ENCODE measurements at places on chromosomes 5 and 9.

DNA sequence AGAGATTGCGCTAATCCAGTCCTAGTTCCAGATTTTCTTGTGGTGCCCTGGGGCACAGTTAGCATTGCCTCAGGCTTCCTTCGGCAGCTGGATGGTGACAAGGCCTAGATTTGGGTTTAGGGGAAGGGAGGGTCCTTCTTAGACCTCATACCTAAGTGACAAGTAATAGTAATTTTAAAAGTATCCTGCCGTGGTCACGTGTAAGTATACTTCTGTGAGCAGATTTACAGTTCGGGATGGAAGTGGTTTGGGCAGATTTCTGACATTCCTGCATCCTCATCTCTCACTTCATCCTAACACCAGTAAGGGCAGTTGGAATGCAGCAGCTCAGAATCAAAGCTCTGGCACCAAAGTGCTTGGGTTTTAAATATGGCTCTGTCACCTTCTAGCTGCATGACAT, 71.6 kb downstream of the LRRC70 start:
- DNase-seq: no peak

- no peak for DNase-seq
Measured at GRCh38 chr5:153158608-153159007, 331.9 kb upstream of the GRIA1 start.

DNA sequence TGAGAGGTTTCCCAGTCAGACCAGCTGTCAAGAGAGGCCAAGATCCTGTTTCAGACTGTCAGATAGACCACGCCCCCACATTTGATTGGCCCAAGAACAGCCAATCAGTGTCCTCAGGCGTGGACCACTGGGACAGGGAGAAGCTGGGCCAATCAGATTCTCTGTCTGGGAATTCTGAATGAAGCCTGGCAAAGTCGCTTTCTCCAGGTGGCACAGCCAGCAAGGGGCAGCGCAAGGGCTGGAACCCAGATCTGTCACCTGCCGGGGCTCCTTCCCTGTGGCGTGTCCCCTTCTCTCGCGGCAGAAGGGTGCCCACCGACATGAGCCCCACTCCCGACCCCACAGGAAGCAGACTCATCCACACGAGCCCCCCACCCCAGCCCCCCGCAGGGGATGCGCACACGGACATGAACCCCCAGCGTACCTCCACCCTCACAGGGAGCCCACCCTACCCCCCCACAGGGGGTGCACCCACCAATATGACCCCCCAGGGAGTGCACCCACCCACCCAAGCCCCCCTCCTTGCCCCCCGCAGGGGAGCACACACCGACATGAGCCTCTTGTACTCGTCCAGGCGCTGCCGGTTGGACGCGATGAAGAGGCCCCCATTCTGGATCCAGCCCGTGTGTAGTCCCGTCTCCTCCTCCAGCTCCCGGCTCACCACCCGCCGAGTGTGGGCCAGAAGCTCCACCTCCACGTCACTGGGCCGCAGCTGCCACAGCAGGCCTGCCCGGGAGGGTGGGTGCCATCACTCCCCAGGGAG, 6.1 kb downstream of the SARDH start:
- DNase-seq: no peak

DNA sequence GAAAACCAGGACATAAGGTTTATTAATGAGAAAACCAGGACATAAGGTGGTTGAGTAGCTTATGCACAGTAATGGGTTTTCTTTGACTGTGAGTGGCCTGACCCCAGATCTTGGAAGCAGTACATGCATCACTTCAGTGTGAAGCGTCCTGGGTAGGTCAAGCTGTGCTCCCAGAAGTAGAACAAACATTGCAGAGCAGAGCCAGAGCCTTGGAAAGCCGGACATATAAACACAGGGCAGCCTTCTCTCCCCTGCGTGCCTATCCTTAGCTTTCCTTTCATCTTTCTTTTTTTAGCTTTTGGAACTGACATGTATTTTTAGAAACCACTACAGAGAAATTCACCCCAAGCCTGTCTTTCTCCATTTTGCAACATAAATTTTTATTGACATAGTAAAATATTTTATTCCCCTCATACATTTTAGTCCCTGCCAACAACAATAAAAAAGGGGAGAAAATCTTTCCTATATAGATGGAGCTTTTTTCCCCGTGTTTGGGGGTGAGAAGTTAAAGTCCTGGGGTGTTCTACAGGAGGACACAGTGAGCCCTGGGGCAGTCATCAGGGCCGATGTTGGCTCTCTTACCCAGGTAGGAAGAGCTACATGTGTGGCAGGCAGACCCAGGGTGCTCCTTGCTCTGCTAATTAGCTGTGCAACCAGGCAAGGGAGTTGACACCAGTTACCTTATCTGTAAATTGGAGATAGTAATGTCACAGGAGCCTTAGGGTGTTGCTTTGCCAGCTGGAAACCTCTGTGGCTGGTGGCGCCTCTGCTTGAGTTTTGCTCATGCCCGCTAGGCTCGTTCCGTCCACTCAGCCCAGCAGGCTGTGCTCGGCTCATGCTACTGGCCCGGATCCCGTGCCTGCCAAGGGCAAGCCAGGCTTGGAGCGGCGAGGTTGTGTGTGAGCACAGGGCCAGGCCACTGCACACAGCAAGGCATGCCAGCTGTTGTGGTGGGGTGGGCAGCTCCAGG, 389.6 kb downstream of the KDM4C start:
- no peak for DNase-seq

DNA sequence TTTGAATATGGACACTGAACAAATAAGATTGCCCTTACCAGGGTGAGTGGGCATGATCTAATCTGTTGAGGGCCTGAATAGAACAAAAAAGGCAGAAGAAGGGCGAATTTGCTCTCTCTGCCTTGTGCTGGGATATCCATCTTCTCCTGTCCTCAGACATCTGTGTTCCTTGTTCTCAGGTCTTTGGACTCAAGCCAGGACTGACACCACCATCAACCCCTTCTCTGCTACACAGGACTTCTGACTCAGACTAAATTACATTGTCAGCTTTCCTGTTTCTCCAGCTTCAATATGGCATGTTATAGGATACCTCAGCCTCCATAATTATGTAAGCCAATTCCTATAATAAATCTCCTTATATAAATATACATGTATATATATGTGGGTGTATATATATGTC, 40.8 kb upstream of the SLCO6A1 start:
- no peak for DNase-seq

DNA sequence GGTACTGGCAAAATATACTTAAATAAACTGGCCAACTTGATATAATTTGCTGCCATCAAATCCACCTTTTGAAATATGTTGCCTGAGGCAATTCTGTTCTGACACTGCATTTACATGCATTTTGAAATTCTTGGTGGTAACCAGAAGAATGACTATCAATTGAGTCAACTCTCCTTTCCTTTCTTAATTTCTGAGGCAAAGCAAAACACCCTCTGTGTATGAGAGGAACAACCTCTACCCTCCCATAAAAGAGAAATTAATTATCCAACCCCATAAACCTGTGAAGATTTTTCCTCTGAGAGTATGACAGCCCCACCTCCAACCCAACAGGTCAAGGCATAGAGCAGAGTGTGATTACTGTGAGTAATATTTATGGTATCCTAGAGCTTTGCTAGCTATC, 286.8 kb downstream of the NR2F1-AS1 start:
- DNase-seq: no peak

- no peak for DNase-seq
Measured at GRCh38 chr9:131577005-131578000, 32.0 kb downstream of the PRRT1B start.
